RPMI7951 (cell line): ENCODE measurements at places on chromosomes 1 and 21. TPM values are rescaled to one million over a fixed set of nuclear protein-coding genes. Genes with fewer than 3 reads are reported as not detected.
A peak's percentile ranks its signal among the peaks of the same experiment; 100 is the strongest.

GRCh38 chr1:12314333-12314903 is 84.6 kb downstream of the VPS13D start:
- peak; percentile 31 for DNase-seq

- DNase-seq = no peak
Observed at GRCh38 chr1:155209312-155209721, 822 bp downstream of the MTX1 start.

- no peak for DNase-seq
Observed at GRCh38 chr1:207811319-207811718, 59.5 kb downstream of the CD46 start.

- peak; percentile 86 for DNase-seq
Observed at GRCh38 chr21:27505516-27505915, 538.6 kb upstream of the ADAMTS5 start.

GRCh38 chr1:225422031-225422605 is 5.7 kb downstream of the LBR start:
- DNase-seq = no peak

The FCMR gene
- 0.68 and 1.7 TPM in 2 replicates for total RNA-seq

The PIGV gene
- 18.5 and 24.4 TPM in 2 replicates for total RNA-seq
